Effector CD4-positive, alpha-beta T cell (primary cell): ENCODE measurements at places on chromosomes 11 and 22.

DNA sequence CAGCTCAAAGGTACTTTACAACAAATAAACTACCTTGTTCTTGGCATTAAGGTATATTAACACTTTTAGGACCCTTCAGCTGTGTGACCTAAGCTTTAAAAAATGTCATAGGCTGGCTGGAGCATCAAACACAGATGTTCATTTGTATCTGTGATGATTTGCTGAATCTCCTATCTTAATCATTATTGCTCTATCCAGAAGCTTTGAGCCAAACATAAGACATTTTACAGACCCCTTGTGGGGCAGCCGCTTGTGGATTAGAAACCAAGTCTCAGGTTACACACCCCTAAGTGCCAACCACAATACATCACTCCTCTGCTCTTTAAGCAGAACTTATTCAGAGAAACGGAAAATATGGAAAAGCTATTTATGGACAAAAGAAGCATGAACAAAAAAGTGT is 394.2 kb upstream of the CCDC90B start:
- no peak for DNase-seq

GRCh38 chr11:76617553-76618265 is 52.8 kb downstream of the LRRC32 start:
- DNase-seq = no peak

- no peak for DNase-seq
These were observed 11.3 kb upstream of the EFCAB6 start for GRCh38 chr22:43823353-43823908.

DNA sequence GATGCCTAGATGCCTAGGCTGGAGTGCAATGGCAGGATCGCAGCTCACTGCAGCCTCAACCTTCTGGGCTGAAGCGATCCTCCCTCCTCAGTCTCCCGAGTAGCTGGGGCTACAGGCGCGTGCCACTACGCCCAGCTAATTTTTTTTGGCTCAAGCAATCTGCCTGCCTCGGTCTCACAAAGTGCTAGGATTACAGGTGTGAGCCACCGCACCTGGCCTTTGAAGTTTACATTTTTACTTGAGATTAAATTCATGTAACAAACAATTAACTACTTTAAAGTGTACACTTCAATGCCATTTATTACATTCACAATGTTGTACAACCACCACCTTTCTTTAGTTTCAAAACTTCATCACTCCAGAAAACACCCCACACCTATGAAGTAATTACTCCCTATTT is 3.5 kb upstream of the FOSL1 start:
- no peak for DNase-seq

DNA sequence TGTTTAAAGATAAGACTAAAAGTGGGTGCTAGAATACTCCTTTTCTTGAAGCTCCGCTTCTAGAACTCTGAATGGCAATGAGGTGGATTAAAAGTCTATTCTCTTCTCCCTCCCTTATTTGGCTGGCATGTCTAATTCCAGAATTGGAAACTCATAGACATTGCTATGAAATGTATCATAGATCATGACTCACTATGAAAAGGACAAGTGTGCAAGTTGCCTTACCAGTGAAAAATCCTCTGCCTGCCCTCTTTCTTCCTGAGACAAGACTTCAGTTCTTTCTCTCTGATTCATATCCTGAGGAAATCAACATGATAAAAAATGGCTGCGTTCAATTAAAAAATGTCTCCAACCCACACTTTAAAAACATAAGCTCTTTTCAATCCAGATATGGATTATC is 73.2 kb upstream of the BLID start:
- DNase-seq = no peak

DNA sequence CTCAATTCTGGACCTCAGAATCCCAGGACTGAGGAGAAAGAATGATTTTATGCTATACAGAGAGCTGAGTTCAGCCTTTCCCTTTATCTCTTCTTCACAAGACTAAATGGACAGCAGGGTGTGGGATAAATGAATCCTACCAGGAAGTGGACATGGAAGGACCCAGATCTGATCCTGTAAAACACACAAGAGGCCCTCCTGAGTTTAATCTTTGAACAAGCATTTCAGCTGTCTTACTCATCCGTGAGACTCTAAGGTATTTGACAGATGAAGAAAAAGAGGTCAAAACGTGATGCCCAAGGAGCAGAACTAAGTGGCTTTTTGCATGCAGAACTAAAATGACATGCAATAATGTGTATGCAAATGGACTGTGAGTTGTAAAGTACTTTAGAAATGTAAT is 511.3 kb downstream of the DLG2 start:
- no peak for DNase-seq

- DNase-seq = no peak
These were observed 1684.7 kb upstream of the RAG2 start for GRCh38 chr11:38282718-38283117.

DNA sequence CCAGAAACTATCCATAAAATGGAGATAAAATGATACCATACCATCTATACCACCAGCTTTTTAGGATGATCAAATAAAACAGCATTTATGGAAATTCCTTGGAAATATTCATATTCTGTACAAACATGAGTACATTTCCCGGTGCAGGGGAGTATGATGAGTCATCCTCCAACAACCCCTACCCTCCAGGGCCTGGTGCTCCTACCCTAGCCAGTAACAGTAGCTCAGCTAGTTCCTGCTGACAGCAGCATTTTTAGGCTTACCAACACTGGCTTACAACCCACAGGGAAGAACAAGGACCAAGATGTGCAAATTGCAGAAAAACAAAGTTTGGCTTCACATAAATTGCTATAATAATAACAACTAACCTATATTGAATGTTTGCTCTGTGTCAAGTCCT is 406.2 kb upstream of the CADM1 start:
- no peak for DNase-seq
